Smooth muscle cell of the coronary artery (primary cell): ENCODE measurements at places on chromosomes 3 and 15. TPM values are rescaled to one million over a fixed set of nuclear protein-coding genes. Genes with fewer than 3 reads are reported as not detected.

Gene PIF1
- 4.0 and 4.1 TPM in 2 replicates for total RNA-seq

Gene CCR1
- total RNA-seq, result 8.0 TPM in 1 of 2 replicates, not detected in the other

Gene CDCP1
- 3.0 and 5.1 TPM in 2 replicates for total RNA-seq

Gene MUC4
- total RNA-seq, result not detected in 2 replicates

Gene SERPINI2
- not detected in 2 replicates for total RNA-seq

Gene TMPRSS7
- total RNA-seq, result 0.08 TPM in 1 of 2 replicates, not detected in the other

Gene CEMIP
- total RNA-seq, result 106 and 955 TPM in 2 replicates

Gene ACP3
- 0.08 and 0.23 TPM in 2 replicates for total RNA-seq

Gene EPHA3
- total RNA-seq, result under 0.01 and 2.2 TPM in 2 replicates

Gene PRRT3
- 0.70 and 1.3 TPM in 2 replicates for total RNA-seq
